ENCODE measurements at places on chromosomes 1 and 21. TPM values are rescaled to one million over a fixed set of nuclear protein-coding genes. Genes with fewer than 3 reads are reported as not detected.

DNA sequence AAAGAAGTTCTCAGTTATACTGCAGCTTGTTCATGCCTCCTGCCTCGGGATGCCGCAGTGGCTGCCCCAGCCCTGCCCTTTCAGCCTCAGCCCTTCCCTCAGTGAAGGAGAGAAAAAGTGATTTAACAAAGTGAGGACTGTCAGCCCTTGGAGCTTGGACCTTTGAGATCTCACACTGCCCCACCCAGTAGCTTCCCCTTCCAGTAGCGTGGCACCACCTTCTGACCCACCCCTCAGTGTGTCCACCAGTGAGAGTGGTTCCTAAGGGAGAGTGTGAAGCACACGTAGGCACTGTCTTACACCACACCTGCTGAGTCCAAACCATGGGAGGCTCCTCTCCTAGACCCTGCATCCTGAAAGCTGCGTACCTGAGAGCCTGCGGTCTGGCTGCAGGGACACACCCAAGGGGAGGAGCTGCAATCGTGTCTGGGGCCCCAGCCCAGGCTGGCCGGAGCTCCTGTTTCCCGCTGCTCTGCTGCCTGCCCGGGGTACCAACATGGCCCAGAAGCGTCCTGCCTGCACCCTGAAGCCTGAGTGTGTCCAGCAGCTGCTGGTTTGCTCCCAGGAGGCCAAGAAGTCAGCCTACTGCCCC lies at the start of gene CDA:
TSS of gene CDA (plus strand) at position 464 of the 592 bp plus-strand sequence. CDS start at position 497, 33 bp downstream.
- no peak for DNase-seq

- no peak for DNase-seq
These were observed 19.4 kb downstream of the LRRC71 start for GRCh38 chr1:156939786-156940334.

- no peak for DNase-seq
These were observed 18.0 kb downstream of the LSS start for GRCh38 chr21:46210378-46211136.

DNA sequence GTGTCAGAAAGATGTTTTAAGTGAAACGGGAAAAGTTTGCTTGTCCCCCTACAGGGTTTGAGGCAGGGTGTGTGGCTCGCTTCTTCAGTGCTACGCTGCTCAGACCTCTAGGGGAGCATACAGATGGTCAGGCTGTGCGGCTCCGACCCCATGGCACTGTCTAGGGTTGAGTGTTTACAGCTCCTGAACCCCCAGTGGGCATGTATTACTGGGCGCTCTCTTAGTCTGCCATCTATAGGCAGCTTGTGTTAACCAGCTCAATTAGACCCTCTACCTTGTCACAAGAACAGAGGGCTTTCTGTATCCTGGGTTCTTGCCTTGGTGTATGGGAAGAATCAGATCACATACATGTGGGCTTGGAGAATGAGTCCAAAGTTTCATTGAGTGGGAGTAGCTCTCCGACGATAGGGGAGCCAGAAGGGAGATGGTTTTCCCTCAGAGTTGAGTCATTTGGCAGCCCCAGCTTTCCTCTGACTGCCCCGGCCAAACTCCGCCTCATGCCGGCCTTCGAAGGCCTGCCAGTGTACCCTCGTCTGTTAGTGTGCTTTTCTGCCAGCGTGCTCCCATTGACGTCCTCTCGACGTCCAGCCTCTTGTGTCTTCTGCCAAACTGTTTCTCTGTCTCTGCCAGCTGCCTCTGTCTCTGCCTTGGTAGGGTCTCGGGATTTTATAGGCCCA lies 38.6 kb upstream of the ADGRL4 start:
- DNase-seq = peak; percentile 19

DNA sequence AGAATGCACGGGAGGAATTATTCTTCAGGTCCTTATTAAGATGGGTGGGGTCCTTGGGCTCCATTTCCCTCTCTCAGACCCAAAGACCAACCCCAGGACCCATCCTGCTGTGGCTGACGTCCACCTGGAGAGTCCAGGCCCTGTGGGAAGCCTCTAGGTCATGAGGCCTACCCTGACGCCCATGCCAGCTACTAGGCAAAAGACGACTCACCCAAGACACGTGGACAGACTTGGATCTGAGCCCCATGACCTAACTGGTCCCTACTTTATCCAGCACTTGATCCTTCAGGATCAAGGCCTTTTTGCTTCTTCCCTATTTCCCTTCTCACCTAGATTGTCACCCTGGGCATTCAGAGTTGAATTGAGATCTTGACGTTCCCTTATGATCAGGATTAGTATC lies 56.0 kb upstream of the CASZ1 start:
- DNase-seq = peak; percentile 10

GRCh38 chr21:44870748-44871495 lies 2.6 kb downstream of the PTTG1IP start:
- DNase-seq = no peak

DNA sequence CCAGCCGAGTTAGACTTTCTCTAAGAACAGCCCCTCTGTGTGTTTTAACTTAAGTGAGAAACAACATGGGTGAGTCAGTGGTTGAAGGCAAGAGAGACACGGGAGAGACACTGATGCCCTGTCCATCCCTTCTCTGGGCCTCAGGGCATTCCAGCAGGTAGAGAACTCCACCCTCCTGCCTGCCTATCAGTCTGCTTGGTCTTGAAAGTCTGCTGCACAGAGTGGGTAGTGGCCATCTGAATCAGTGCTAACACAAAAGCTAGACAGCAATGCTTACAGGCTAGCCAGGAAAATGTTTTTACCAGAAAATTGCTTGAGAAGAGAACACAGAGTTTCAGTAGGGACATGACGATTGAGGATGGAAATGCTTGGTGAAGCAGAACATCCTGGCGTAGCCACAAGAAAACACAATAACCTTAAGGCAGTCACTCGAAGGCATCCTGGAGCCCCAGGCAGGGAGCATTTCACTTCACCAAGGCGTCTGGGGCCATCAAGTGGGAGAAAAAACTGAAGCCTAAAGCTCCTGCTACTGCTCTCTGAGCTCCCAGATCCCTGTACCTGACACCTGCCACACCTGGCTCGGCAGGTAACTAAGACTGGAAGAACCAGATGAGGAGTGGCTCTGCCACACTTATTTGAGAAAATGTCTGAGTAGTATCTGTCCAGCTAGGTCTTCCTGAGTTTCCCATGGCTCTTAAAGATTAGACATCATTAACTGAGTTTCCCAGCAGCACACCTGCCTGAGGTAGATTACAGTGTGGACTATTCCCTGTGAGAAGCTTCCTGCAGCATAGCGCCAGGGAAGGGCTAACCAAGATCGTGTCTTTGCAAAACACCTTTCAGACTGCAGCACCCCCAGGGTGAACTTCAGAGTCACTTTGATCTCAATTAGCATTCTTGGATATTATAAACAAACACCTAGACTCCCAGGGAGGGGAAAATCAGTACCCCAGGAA lies 18.1 kb upstream of the LBR start:
- peak; percentile 48 for DNase-seq

GRCh38 chr1:239434181-239434580 lies 47.8 kb downstream of the CHRM3 start:
- DNase-seq = no peak

GRCh38 chr1:172699111-172699510 lies 40.2 kb downstream of the FASLG start:
- DNase-seq = peak; percentile 41

DNA sequence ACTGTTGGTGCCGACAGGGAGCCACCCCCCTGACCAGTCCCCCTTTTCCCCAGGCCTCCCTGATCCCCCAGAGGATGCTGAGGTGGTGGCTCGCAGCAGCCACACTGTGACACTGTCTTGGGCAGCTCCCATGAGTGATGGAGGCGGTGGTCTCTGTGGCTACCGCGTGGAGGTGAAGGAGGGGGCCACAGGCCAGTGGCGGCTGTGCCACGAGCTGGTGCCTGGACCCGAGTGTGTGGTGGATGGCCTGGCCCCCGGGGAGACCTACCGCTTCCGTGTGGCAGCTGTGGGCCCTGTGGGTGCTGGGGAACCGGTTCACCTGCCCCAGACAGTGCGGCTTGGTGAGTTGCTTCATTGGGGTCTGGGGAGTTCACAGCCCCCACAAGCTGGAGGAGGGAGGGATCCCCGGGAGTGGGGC lies 89.2 kb downstream of the TRIM11 start:
- DNase-seq = no peak

- DNase-seq = peak; percentile 70
These were observed 275.9 kb upstream of the C1orf105 start for GRCh38 chr1:172144445-172145061.

DNA sequence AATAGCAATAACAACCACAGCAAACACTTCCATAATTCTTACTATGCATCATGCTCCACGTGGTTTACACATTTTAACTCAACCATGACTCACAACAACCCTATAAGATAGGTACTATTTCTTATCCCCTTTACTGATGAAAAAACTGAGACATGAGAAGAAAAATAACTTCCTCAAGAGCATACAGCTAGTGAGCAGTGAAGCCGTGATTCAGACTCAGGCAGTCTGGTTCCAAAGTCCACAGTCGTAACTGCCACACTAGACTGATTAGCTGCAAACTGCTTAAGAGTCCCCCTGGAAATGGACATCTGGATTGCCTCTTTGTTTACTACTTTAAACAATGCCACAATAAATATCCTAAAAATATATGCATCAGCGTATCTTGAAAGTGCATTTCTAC lies 55.7 kb downstream of the PLD5 start:
- no peak for DNase-seq

Gene ZSWIM5
- total RNA-seq = 0.14 TPM

Gene SERINC2
- 18.9 TPM for total RNA-seq

Gene LCE1D
- total RNA-seq = not detected

Gene CNN3
- 227 TPM for total RNA-seq

Gene TIE1
- total RNA-seq = 3.2 TPM
